ENCODE measurements at places on chromosomes 12 and 14.

DNA sequence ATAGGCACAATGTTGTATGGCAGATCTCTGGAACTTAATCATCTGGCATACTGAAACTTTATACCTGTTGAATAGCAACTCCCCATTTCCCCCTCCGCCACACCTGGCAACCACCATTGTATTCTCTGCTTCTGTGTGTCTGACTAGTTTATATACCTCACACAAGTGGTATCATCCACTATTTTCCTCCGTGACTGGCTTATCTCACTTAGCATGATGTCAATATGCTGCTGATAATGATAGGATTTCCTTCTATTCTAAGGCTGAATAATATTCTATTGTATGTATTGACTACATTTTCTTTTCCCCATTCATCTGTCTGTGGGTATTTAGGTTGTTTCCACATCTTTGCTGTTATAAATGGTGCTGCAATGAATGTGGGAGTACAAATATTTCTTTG, 21.5 kb downstream of the BRMS1L start:
- DNase-seq = no peak

- DNase-seq = no peak
Measured at GRCh38 chr12:49332441-49332861, 4.5 kb downstream of the C1QL4 start.

GRCh38 chr12:10155966-10156365, 16.0 kb downstream of the OLR1 start:
- DNase-seq = no peak

- DNase-seq = no peak
Measured at GRCh38 chr12:91507754-91508153, 325.1 kb upstream of the DCN start.

DNA sequence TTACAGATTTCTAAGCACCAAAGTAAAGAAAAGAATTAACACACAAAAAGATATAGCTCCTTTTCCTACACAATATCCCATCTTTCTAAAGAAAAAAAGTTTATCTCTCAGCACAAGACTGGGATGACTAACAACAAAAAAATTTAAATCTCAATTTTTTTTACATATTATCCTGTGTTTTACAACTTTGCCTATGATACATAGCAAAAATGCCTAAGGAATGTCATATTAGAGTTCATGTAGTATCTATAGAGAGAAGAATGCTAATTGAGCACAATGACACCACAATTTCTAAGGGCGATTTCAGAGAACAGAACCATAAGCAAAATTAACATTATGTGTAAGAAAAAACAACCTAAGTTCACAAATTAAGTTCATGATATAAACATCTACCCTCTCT, 16.3 kb downstream of the C2CD5 start:
- no peak for DNase-seq

GRCh38 chr12:57270966-57271470, 20.0 kb upstream of the STAC3 start:
- no peak for DNase-seq

All from stimulated activated CD8-positive, alpha-beta memory T cell treated with anti-CD3 and anti-CD28 coated beads, Interleukin-7, amount 100 ng/mL, for 1 hour (primary cell).